ENCODE measurements at places on chromosomes 6 and 20.

DNA sequence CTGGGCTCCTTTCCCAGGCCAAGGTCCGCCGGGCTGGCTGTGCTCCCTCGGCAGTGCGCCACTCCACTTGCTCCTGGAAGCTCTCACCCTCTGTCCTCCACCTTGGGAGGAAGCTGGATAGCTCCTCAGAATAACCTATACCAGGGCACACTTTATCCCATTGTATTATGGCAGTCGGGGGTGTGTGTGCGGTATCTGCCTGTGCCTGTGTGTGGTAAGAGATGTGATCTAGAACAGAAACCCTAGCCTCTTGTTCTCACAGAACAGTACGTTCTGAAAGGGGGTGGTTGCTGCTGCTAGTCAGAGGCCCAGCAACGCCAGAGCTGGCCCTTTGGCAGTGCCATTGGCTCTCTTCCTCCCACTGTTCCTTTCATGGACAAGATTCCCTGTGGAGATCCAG, 168.4 kb downstream of the TBXT start:
- DNase-seq: no peak

DNA sequence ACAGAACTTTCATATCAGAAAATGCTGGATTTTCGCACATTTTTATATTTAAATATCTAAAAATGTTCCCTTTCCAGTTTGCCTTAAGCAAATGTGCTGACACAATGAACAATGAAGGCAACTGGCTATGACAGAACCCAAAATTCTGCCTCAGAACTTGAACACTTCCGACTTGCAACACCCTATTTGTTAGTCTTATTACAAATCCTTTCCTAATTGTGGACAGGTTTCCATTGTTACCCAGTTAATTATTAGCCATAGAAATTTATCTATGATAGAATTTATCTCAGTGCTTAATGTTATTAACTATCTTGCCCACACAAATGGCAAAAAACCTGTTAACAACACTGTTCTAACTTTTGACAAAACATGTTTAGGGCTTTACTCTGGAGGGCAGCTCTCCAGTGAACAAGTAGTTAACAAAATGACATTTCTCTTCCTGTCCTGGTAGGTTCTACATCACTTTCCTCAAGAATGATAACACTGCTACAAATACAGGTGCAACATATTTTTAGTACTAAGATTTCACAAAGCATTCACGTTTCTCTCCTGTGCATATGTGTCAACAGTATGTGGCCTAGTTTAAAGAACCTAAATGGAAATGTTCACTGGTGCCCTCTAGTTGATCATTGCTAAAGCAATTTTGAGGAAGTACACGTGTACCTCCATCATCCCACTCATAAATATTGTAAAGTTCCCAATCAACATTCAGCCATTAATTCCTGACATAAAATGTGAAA, 58.4 kb downstream of the HIVEP2 start:
- peak; percentile 75 for DNase-seq

DNA sequence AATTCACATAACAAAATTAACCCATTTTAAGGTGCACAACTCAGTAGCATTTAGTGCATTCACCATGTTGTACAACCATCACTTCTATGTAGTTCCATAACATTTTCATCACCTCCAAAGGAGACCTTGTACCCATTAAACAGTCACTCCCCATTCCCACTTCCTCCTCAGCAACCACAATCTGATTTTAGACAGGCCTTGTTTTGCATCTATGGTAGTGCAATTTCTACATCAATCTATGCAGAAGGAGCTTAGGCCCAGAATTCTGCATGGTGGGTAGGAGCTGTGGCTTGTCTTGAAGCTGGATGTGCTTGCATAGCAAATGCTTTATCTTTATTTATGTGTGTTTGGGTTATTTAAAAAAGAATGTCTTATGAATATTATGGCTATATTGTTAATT, 13.5 kb upstream of the HLA-DQA1 start:
- DNase-seq: no peak

GRCh38 chr6:77092971-77093370, 370.3 kb downstream of the HTR1B start:
- DNase-seq: peak; percentile 59

GRCh38 chr20:50146732-50147662, 6.5 kb downstream of the PEDS1 start:
- DNase-seq: no peak

- DNase-seq: no peak
Observed at GRCh38 chr6:131096786-131097185, 33.7 kb upstream of the EPB41L2 start.

DNA sequence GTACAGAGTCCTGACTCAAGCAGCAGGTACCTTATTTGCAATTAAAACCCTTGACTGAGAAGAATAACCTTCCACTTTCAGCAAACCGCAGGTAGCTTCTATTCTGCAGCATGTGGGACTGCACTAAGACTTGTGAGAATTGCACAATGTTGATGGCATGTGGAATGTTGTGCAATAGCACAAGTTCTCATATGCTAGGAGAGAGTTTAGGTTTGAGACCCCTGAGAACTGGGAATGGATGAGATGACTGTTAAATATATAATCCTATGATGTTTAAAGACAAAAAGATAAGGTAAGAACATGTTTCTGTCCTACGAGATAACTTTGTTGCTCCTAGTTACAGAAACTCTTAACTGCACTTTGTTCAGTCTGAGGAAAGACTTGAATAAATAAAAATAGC, 194.6 kb downstream of the OTOR start:
- peak; percentile 10 for DNase-seq
